ENCODE measurements at places on chromosomes 2 and 18.

- DNase-seq, result no peak
Observed at GRCh38 chr2:214545898-214546542, 135.2 kb downstream of the VWC2L start.

- peak; percentile 20 for DNase-seq
Observed at GRCh38 chr2:100268986-100269385, 53.3 kb downstream of the LONRF2 start.

- DNase-seq, result no peak
Observed at GRCh38 chr2:108271691-108272253, 16.9 kb upstream of the SULT1C2 start.

GRCh38 chr2:13666582-13667414 lies 950.1 kb downstream of the TRIB2 start:
- no peak for DNase-seq

GRCh38 chr2:45836740-45837139 lies 185.3 kb downstream of the PRKCE start:
- DNase-seq, result no peak

DNA sequence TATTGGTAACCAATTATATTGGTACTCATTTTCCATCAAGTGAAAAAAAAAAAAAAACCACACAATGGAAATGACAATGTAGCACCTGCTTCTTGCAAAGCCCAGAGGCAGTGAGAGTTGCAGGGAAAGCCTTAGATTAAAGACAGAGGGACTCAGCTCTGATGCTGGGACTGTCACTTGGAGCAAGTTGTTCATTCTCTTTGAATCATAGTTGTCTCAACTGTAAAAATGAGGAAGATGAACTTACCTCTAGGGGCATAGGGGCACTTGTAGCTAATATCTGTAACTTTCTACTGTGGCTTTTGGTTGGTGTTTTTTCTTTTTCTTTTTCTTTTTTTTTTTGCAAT lies 81.4 kb upstream of the LPIN2 start:
- no peak for DNase-seq

- DNase-seq, result no peak
Observed at GRCh38 chr2:196954001-196954400, 27.5 kb upstream of the PGAP1 start.

DNA sequence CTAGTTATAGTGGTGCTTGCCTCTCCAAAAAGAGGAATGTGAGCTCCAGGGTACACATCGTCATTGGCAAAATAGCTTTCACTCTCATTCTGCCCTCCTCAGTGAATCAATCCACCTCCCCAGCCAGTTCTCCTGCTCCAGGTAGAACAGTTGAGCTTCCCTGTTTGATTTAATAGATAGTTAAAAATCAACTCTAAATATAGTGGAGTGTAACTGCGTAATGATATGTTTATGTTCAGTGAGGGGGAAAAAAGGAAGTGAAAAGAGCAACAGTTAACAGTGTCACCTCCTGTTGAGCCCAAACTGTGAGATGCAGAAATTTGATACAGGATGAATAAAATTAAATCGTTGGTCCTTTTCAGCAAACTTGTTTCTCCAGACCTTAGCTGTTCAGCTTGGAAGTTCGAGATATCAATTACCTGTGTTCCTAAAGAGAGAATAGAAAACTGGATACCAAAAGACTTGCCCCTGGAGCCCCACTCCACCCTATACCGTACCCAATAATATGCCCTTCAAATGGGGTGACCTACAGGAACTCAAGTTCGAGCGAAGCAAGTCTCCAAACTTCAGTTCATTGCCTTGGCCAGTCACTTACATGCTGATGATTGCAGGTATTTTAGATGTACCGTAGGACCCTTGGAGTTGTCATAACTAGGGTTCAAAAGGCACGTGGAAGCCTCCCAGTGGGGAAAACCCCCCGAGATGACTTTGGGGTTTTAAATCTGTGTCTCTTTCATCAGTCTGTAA lies 708.4 kb downstream of the RNF144A start:
- no peak for DNase-seq

DNA sequence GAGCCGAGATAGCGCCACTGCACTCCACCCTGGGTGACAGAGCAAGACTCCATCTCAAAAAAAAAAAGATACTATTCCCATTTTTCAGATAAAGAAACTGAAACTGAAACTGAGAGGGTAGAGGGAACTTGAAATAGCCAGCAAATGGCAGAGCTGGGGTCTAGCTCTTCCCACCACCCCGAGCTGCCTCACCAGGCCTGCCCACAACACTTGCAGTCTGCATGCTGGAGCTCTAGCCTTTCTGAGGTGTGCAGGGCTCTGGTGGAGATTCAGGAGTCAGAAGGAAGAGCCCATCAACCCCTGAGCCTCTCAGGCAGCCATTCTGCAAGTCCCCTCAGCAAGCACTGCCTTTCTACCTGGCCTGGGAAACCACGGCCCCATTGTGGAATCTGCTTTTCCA lies 14.3 kb downstream of the EDAR start:
- DNase-seq, result no peak

DNA sequence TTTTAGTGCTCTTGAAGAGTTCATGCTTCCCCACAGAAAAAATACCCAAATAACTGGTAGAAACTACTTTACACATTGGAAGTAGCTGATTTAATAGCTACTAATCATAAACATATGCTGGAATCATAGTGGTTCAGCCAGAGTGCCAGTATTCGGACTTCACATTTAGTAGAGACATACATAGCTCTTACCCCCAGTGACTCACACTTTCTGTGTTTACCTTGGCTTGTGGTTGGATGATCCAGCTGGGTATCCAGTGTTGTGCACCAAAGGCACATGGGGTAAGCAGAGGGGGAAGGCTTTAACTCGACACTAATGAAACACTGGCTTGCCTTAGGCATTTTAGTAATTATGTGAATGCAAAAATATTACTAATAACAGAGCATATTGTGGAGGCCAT lies 18.1 kb downstream of the ARHGAP28 start:
- no peak for DNase-seq

- no peak for DNase-seq
Observed at GRCh38 chr18:69951182-69951581, 3.5 kb upstream of the CD226 start.

DNA sequence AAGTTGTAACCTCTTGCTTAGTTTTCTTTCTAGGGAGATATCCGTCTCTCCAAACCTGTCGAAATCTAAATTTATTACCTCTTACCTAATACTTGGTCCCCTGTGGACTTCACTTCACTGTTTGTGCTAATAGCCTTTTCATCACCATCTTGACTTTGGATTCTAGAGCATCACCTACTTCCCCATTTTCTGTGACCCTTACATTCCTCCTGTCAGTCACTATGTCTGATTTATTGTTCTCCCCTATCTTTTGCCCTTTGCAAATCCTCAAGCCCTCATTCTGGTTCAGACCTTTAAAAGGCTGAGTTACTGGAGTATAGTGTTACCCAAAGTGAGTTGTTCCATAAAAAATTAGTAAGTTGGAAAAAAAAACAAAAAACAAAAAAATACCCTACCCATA lies 7.5 kb downstream of the MYO1B start:
- DNase-seq, result no peak

GRCh38 chr2:8543060-8543382 lies 138.8 kb upstream of the ID2 start:
- peak; percentile 48 for DNase-seq

- DNase-seq, result no peak
Observed at GRCh38 chr2:118179445-118179844, 91.2 kb downstream of the INSIG2 start.

DNA sequence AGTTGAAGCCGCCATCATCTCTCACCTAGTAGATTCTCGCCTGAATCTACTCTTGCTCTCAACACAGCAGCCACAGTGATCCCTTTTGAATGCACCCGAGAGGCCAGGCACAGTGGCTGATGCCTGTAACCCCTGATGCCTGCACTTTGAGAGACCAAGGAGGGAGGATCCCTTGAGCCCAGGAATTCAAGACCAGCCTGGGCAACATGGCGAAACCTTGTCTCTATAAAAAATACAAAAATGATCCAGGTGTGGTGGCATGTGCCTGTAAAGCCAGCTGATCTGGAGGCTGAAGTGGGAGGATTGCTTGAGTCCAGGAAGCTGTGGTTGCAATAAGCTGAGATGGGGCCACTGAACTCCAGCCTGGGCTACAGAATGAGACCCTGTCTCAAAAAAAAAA lies 60.3 kb upstream of the EML4 start:
- DNase-seq, result no peak

DNA sequence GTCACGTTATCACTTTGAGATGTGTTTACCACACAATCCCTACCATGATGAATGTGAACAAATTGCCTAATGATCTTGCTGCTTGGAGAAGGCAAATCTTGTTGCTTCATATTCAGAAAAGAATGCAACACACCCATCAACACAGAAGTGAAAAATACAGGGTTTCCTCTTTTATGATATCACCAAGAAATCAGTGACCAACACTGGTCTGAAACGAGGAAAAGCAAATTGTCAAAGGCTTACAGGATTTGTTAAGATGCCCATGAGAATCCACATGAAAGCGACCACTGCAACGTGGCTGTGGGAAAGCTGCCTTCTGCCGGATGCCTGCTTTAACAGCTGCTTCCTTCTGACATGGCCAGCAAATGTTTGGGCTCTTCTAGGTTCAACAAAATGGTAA lies 397.6 kb upstream of the LRATD1 start:
- DNase-seq, result no peak

- DNase-seq, result no peak
Observed at GRCh38 chr2:122634256-122634655, 878.8 kb downstream of the TSN start.

GRCh38 chr2:109135359-109136197 lies 6.6 kb downstream of the SH3RF3 start:
- no peak for DNase-seq

GRCh38 chr2:241108271-241109209 lies 6.5 kb upstream of the MTERF4 start:
- no peak for DNase-seq

DNA sequence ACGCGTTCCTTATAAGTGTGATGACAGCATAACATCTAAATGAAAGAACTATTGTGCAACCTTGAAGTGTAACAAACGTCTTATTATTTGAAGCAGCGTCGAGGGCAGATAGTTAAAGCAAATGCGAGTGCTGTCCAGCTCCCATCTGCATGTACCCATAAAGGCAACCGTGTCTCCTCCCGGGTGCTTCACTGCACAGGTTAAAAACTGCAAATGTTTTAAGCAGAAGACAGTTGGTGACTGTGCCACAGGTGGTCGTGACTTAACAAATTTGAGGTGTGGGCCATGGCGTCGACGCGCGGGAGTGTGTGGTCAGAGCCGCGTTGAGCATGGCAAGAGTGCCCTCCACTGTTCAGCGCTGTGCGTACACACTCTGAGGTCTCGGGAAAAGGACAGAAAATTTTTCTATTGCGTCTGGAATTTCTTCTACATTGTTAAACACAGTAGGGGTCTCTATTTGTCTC lies 6.4 kb downstream of the SALL3 start:
- DNase-seq, result no peak

DNA sequence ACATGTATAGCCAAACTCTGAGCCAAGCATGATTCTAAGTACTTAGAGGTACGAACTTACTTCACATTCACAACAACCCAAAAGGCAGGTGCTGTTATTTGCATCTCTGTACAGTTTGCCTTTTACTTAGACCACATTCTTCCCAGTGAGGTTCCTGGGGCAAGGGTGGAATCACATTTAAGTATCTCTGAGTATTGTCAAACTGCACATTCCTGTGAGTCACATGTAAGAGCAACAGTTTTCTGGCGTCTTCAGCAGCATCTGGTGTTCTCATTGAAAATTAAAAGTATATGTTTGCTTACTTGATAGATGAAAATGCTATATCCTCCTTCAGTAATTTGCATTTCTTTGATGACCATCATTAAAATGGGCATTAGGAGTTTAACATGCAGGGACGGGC lies 119.1 kb downstream of the UXS1 start:
- no peak for DNase-seq

GRCh38 chr2:154603682-154604081 lies 94.8 kb upstream of the KCNJ3 start:
- no peak for DNase-seq

GRCh38 chr18:69127873-69128500 lies 272.7 kb upstream of the DOK6 start:
- DNase-seq, result no peak

GRCh38 chr2:157059036-157059435 lies 198.5 kb upstream of the GALNT5 start:
- DNase-seq, result no peak

DNA sequence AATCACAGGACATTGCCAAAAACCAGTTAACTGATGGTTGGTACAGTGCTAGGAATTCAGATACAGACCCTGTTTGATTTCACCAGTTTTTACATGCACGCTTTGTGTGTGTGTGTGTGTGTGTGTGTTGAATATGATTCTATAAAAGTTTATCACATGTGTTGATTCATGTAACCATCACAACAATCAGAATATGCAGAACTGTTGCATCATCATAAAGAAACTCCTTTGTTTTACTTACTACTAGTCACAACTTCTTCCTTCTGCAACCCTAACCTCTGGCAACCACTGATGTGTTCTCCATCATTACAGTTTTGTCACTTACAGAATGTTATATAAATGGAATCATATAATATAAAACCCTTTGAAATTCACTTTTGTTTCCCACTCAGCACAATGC lies 144.8 kb upstream of the CYP26B1 start:
- DNase-seq, result no peak

GRCh38 chr18:32257084-32257785 lies 67.4 kb downstream of the MEP1B start:
- no peak for DNase-seq

DNA sequence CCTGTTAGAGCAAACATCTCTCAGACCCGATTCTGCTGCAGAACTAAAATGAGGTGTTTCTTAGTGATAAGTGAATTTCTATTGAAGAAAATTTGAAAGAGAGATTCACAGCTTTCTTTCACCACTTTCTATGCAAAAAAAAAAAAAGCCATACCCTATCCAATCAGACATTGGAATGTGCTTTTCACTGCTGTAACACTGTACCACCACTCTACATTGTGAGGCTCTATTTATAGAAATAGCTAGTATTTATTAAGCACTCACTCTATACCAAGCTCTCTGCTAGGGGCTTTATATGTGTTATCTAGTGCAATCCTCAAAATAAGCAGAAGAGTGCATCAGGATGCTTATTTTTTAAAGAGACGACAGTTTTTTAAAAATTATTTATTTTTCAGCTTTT lies 580.6 kb upstream of the VRK2 start:
- no peak for DNase-seq

DNA sequence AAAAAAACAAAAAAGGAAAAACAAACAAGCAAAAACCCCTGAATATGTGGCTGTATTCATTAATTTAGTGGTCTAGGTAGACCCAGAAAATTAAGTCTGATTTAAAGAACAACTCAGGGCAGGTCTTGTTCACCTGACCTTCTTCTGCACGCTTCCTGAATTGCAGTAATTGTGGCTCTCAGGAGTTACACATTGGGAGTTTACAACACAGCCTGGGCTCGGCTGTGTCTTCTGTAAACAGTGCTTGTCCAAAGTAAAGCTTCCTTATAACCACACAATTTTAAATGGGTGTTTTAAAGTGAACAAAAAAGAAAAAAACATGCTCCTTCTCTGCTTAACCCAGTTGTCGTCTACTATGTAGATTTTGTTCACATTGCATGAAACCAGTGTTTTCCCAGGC lies 8.3 kb upstream of the MTIF2 start:
- no peak for DNase-seq

Data from suprapubic skin (tissue), 4 donors.